ENCODE measurements at places on chromosomes 6 and 20. TPM values are rescaled to one million over a fixed set of nuclear protein-coding genes. Genes with fewer than 3 reads are reported as not detected.

GRCh38 chr20:63006540-63007359 is at the start of gene BHLHE23:
BHLHE23 (minus strand) TSS chr20:63006964; CDS start chr20:63006774, 190 bp downstream.
- peaks cover 92% of the 10 kb centered on the region for H3K27me3 ChIP-seq
- no peaks in the 10 kb centered on the region for H3K36me3 ChIP-seq
- no peak within 1 kb of the TSS for H3K4me3 ChIP-seq
- DNase-seq, result no peak
- H3K27ac ChIP-seq, result no peak within 1 kb of the TSS

DNA sequence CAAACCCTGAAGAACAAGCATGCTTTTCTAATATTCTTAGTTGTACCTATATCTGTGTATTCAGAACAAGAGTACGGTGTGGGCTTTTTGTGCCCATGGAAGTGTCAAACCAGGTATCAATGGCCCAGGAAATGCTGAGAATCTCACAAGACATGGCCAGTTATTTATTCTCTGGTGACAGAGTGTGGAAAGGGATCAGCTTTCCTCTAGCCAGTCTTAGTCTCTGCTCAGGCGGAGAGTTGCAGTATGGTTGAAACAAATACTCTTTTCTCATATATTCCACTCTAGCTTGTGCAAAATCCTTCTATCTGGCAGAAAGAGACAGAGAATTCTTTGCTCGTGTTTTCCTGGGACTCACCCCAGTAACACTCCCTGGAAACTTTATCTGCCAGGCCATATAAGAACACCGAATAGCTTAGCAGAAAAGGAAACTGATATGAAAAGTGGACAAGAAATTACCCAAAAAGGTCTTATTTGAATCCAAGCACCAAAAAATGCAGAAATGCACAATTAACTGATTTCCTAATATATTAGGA is 173.3 kb upstream of the RSPO3 start:
- no peaks in the 10 kb centered on the region for H3K27me3 ChIP-seq
- H3K27ac ChIP-seq, result no peak overlapping the region
- peaks cover 2% of the 10 kb centered on the region for H3K4me1 ChIP-seq
- no peaks in the 10 kb centered on the region for H3K36me3 ChIP-seq

DNA sequence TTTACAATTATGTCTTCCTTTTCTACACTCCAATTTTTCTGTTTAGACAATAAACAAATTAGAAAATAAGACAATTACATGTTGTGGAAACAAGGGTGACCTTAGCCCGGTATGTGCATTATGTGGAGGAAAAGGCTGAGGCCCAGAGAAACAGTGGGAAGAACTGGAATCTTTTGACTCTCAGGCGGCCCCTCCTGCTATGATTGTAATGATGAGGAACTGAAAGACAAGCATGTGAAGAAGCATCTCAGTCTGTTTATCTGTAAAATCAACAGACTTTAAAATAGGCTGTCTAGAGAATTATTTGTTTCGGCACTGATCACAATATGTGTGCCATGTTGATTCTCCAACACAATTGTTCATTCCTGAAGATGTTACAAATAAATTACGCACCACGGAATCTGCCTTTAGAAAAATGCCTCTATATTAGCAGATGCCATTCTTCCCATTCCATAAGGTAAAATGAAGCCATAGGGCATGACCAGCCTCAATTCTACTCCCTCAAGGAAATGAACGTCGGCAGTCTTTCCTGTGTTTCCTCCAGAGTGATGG is 1201.6 kb upstream of the CITED2 start:
- DNase-seq, result no peak
- no peak overlapping the region for H3K27ac ChIP-seq
- no peak overlapping the region for H3K4me3 ChIP-seq

The SLC35A1 gene
- total RNA-seq, result 9.7 TPM

The MAN1A1 gene
- 11.4 TPM for total RNA-seq

- H3K27me3 ChIP-seq, result peaks cover 4% of the 10 kb centered on the region
- H3K36me3 ChIP-seq, result no peaks in the 10 kb centered on the region
- H3K4me1 ChIP-seq, result no peaks in the 10 kb centered on the region
- no peak overlapping the region for H3K27ac ChIP-seq
These were observed 2.0 kb downstream of the PI3 start for GRCh38 chr20:45176526-45177267.

GRCh38 chr6:142303176-142303533 is 1.3 kb downstream of the ADGRG6 start:
- DNase-seq, result peak; percentile 14
- H3K4me1 ChIP-seq, result peaks cover 3% of the 10 kb centered on the region

DNA sequence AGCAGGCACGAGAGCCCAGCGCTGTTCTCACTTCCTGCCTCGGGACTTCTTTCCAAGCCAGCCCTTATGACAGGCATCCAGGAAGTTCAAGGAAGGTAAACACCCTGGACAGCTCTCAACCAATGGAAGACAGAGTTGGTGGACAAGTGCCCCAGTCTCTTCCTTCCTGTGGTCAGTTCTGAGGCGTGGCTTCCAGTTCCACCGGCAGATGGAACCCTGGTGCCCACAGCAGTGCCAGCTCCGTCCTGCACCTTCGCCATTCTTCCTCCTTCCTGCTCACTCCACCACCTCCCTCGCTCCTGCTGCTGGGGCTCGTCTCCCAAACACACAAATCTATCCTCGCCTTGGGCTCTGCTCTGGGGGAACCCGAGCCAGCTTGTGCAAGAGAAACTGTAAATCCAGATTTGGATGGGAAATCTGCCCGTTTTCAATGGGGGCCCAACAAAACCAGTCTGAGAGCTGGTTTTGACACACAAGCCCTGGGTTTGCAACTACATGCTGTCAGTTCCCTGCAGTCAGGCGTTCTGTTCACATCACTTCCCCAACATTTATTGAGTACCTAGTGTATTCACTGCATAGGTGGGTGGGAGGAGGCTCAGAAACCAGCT is 162.7 kb downstream of the GRM4 start:
- H3K27me3 ChIP-seq, result peaks cover 45% of the 10 kb centered on the region
- no peak overlapping the region for H3K4me3 ChIP-seq
- no peaks in the 10 kb centered on the region for H3K4me1 ChIP-seq
- H3K36me3 ChIP-seq, result no peaks in the 10 kb centered on the region

DNA sequence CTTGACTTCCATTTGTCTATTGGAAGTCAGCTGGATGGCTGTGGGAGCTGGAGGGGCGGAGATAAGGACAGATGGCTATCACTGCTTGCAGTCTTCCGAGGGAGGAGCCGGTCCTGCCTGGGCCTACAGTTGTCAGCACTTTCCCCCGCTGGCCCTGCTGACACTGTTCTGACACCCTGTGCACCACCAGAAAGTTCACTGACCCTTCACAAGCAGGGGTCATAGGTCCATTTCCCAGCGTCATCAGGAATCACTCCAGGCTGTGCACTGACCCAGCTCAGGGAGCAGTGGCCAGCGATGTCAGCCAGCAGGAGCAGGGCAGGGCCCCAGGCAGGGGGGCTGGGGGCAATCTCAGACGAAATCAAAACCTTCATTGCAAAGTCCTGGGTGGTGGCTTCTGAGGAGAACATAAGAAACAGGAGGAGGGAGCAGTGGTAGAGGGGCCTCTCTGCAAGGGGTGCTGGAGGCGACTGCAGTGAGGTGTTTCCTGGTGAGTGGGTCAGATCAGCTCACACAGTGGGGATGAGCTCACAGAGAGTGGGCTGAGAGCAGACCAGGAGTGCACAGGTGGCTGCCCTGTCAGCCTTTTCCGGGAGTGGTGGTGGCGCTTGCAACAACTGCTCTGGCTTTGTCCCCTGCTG is 26.5 kb upstream of the PLEKHG1 start:
- H3K36me3 ChIP-seq, result no peaks in the 10 kb centered on the region
- H3K4me3 ChIP-seq, result no peak overlapping the region
- DNase-seq, result no peak
- no peaks in the 10 kb centered on the region for H3K4me1 ChIP-seq
- H3K27me3 ChIP-seq, result peaks cover 2% of the 10 kb centered on the region
- H3K27ac ChIP-seq, result no peak overlapping the region

The TMEM170B gene
- total RNA-seq, result 0.28 TPM

The RAD21L1 gene
- total RNA-seq, result under 0.01 TPM

The LY86 gene
- total RNA-seq, result not detected

- H3K27me3 ChIP-seq, result no peaks in the 10 kb centered on the region
- no peak overlapping the region for H3K4me3 ChIP-seq
- no peaks in the 10 kb centered on the region for H3K36me3 ChIP-seq
- H3K27ac ChIP-seq, result no peak overlapping the region
- DNase-seq, result no peak
These were observed 299.5 kb downstream of the ADGB start for GRCh38 chr6:146898069-146898887.

DNA sequence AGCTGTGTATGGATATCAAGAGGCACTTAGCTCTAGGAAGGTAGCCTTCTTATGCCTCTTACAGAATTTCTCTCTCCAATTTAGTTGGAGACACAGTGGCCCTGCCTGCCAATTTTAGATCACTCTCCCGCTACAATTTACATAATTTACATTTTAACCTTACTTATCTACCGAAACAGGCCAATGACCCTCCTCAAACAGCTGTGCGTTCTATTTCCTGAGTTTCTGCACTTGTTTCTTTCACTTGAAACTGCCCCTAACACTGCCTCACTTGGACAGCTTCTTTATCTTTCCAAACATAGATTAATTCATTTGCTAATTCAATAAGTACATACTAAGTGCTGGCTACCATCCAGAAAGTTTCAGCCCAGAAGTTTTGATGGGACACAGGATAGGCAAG is 52.9 kb upstream of the HDDC2 start:
- peaks cover 9% of the 10 kb centered on the region for H3K27me3 ChIP-seq
- no peaks in the 10 kb centered on the region for H3K4me1 ChIP-seq
- H3K4me3 ChIP-seq, result no peak overlapping the region
- H3K36me3 ChIP-seq, result no peaks in the 10 kb centered on the region

DNA sequence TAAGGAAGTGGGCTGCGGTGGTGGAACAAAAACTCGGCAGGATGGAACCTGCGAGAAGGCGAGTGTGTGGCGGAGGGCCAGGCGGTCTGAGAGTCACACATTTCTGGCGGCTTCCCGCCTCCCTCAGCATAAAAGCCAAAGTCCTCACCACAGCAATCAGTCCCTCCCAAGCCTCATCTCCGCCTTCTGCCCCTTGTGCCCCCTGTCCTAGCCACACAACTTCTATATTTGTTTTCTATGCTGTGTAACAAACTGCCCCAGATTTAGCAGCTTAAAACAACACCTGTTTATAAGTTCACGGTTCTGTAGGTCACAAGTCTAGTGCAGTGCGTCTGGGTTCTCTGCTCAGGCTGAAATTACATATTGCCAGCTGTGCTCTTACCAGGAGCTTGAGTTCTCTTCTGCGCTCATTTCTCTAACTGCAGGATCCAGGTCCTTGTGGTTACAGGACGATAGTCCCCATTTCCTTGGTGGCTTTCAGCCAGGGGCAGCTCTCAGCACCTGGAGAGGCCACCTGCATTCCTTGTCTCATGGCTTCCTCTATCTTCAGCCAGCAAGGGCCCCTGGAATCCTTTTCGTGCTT is 11.7 kb upstream of the SPO11 start:
- no peak overlapping the region for H3K4me3 ChIP-seq
- no peaks in the 10 kb centered on the region for H3K4me1 ChIP-seq
- no peaks in the 10 kb centered on the region for H3K36me3 ChIP-seq
- no peaks in the 10 kb centered on the region for H3K27me3 ChIP-seq
- DNase-seq, result no peak
- no peak overlapping the region for H3K27ac ChIP-seq

GRCh38 chr6:149332602-149333265 is 15.2 kb downstream of the TAB2 start:
- H3K27me3 ChIP-seq, result no peaks in the 10 kb centered on the region
- no peak for DNase-seq
- H3K36me3 ChIP-seq, result no peaks in the 10 kb centered on the region
- no peak overlapping the region for H3K4me3 ChIP-seq

The OR2B6 gene
- not detected for total RNA-seq

DNA sequence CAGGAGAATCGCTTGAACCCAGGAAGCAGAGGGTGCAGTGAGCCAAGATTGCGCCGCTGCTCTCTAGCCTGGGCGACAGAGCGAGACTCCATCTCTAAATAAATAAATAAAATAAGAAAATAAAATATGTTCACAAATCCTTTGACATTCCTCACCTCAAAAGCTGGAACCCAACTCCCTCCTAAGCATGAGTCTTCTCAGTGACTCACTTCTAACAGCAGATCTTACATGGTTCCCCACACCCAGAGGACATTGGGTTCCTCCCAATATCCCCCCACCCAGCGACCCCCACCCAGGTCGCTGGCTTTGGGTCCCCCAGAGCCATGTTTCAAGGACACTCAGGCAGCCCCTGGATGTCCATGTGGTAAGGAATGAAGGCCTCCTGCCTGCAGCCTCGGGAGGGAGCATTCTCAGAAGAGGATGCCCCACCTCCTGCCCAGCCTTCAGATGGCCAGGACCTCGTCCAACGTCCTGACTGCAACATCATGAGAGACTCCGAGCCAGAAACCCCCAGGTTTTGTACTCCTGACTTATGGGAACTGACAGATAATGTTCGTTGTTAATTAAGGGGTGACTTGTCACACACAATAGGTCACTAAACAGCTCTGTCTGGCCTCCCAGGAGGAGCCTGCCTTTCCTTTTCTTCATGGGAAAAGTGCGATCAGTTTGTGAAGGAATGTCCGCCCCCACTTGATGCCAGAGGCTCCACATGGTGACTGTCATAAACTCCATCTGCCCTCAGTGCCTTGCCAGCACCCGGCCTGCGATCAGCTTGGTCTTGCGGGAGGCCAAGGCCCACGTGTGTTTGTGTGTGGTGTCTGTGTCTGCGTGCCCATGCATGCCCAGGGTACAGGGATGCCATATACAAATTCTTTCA is 10.1 kb upstream of the GMEB2 start:
- DNase-seq, result peak; percentile 26
- H3K27ac ChIP-seq, result no peak overlapping the region

DNA sequence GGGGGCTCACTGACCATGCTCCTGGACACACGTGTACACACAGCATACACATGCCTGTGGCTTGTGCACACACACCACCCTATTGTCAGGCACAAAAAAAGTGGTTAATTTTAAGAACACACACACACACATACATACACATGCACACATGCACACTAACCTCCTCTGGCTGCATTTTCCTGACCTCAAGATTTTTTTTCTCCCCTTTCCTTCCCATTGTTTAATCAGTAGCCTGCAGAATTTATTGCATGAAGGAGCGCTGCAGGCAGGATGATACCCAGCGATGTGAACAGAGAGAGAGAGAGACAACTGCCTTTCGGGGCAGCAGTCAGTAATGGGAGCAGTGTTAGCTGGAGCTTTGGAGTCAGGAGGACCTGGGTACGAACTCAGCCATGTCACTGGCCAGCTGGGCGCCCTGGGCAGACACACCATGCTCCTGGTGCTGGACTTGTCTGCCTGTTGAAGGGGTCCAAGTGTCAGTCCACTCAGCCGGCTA is 990 bp upstream of the TRAF3IP2 start:
- no peaks in the 10 kb centered on the region for H3K27me3 ChIP-seq
- peaks cover 25% of the 10 kb centered on the region for H3K4me1 ChIP-seq
- no peak overlapping the region for H3K4me3 ChIP-seq
- no peak for DNase-seq
- peak overlapping the region; percentile 54 for H3K27ac ChIP-seq

The MICB gene
- 11.7 TPM for total RNA-seq

- no peaks in the 10 kb centered on the region for H3K36me3 ChIP-seq
- no peak for DNase-seq
These were observed 597.1 kb downstream of the EPHA7 start for GRCh38 chr6:92822222-92822621.

GRCh38 chr6:24154121-24154520 is 28.1 kb downstream of the NRSN1 start:
- no peak overlapping the region for H3K4me3 ChIP-seq
- no peak overlapping the region for H3K27ac ChIP-seq
- DNase-seq, result no peak
- no peaks in the 10 kb centered on the region for H3K36me3 ChIP-seq
- no peaks in the 10 kb centered on the region for H3K27me3 ChIP-seq

- H3K36me3 ChIP-seq, result no peaks in the 10 kb centered on the region
- no peak overlapping the region for H3K4me3 ChIP-seq
- no peak overlapping the region for H3K27ac ChIP-seq
- H3K27me3 ChIP-seq, result no peaks in the 10 kb centered on the region
These were observed 714.5 kb upstream of the EYS start for GRCh38 chr6:66421570-66421969.
